ENCODE measurements at places on chromosomes 6 and 20.

GRCh38 chr6:80336911-80337310, 230.4 kb downstream of the BCKDHB start:
- DNase-seq = no peak

GRCh38 chr6:84815896-84816735, 51.7 kb upstream of the TBX18 start:
- DNase-seq = no peak

- DNase-seq = no peak
Observed at GRCh38 chr20:63343460-63344445, 17.4 kb downstream of the CHRNA4 start.

DNA sequence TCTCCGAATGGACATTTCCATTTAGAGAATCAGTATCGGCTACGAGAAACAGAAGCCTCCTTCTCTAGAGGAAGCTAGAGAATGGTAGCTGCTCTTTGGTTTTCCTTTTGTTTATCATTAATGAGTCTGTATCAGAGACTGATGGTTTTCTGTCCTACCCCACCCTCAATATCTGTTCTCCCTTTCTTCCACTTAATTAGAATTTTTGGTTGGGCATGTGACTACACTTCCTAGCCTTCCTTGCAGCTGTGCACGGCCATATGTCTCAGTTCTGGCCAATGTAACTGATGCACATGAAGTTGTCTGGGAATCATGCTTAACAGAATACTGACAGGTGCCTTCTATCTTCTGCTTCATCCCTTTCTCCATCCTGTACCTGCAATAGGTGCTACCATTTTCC, 19.0 kb downstream of the RNF24 start:
- no peak for DNase-seq

- no peak for DNase-seq
Observed at GRCh38 chr6:142118925-142119324, 13.8 kb upstream of the GJE1 start.

DNA sequence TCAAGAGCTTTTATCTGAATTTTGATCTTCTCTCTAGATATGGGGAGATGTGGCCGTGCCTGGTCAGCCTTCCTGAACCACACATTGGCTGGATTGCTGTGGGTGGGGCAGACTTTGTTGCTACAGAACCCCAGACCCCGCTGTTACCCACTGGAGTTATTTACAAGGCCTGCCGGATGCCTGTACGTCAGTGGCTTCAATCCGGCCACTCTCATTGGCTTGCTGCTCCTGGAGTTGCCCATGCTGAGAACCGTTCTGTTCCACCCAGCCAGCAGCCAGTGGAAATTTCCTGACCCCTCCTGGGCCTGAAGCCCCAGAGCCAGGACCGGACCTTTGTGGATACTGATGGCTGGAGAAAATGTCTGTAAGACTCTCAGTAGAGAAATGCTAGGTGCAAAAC, 101.9 kb downstream of the TFAP2C start:
- DNase-seq = no peak

DNA sequence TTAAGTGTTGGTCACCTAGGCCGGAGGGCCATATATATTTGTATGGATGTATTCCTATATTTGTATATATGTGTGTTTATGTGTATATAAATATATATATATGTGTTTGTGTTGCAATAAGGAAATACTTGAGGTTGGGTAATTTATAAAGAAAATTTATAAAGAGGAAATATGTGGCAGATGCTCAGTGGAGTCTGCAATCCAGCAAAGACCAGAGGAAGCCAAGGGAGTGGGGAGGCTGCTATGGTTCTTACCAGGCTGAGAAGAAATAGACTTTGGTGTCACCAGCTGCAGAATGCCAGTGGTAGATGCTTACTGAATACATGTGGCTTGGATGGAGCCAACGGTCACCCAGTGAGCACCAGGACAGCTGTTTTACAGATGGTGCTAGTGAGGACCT, 97.4 kb upstream of the ELOVL5 start:
- DNase-seq = no peak

GRCh38 chr20:46177768-46178167, 59.7 kb downstream of the CD40 start:
- no peak for DNase-seq

DNA sequence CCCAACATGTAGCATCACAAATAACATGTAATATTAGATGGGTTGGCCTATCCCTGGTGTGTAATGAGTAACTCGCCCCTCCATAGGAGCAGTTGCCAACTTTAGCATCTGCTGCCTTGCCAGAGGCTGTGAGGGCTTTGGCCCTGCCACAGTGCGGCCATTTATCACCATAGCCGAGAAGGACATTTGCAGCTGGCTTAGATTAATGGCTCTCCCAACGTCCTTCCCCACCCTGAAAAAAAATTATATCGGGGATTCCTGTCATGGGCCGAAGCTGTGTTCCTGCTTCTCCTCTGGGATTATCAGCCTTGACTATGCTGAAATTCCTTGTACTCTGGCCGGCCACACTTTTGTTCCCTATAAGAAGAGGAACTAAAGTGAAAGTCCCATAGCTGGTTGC, 7.6 kb upstream of the ADIG start:
- no peak for DNase-seq

GRCh38 chr6:116530436-116530835, 15.0 kb downstream of the TRAPPC3L start:
- DNase-seq = no peak

GRCh38 chr6:107668743-107669474, 155.2 kb downstream of the SCML4 start:
- DNase-seq = peak; percentile 12

DNA sequence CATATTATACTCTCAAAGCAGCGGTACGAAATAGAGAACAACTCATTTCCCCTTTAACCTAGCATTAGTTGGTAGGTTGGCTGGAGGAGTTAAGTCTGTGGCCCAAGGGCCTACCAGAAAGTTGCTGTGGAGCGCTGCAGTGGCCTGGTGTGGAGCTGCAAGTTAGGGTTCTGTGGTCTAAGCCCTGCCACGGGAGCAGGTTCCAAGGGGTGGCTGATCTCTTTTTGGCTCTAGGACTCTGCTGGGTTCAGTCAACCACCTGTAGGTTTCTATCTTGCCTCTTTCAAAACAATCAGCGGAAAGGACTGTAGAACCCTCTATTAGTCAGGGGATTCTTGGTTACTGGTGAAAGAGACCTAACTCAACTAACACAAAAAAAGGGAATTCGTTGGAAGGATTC, 54.5 kb upstream of the TULP4 start:
- no peak for DNase-seq

DNA sequence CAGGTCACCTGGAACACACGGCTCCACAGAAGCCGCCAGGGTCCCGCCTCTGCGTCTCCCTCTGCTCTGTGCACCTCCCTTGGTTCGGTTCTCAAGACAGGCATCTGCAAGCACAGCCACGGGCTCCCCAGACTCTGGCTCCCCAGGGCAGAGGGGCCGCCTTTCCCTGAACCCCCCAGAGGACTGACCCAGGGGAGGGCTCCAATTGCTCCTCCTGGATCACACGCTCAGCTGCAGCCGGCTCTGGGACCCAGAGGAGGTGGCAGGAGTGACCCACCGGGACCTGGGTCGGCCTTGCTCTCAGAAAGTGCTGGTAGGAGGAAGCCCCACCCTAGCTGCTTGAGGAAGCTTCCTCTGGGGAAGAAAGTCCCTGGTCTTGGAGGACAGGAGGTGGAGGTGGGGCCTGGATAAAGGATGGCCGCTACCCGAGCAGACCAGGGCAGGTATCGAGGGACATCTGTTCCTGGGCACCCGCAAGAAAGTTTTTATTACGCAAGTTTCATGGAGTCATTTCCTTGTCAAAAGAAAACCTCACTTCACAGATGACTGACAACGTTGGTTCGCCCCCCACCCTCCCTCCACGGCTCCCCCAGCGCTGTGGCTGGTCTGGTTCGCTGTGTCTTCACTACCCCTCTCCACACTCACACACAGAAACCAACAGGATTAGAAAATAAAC, 103.9 kb upstream of the AFDN start:
- DNase-seq = no peak

GRCh38 chr6:166955121-166955864, 1.1 kb downstream of the RNASET2 start:
- DNase-seq = peak; percentile 44

GRCh38 chr6:105791179-105791578, 295.0 kb upstream of the PRDM1 start:
- no peak for DNase-seq

DNA sequence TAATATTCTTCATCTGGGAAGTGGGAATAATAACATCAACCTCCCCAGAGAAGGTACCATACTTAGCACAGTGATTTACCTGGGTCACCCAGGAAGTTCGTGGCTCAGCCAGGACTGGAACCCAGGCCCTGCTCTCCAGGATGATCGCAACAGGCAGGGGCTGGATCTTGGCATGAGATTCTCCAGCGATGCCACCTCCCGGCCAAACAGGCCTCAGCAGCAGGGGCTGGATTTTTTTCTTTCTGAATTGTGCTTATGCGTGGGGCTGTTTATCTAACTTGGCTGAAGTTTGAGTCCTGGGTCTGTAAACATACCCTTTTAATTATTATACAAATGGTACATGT, 129.5 kb upstream of the PTPN1 start:
- no peak for DNase-seq

DNA sequence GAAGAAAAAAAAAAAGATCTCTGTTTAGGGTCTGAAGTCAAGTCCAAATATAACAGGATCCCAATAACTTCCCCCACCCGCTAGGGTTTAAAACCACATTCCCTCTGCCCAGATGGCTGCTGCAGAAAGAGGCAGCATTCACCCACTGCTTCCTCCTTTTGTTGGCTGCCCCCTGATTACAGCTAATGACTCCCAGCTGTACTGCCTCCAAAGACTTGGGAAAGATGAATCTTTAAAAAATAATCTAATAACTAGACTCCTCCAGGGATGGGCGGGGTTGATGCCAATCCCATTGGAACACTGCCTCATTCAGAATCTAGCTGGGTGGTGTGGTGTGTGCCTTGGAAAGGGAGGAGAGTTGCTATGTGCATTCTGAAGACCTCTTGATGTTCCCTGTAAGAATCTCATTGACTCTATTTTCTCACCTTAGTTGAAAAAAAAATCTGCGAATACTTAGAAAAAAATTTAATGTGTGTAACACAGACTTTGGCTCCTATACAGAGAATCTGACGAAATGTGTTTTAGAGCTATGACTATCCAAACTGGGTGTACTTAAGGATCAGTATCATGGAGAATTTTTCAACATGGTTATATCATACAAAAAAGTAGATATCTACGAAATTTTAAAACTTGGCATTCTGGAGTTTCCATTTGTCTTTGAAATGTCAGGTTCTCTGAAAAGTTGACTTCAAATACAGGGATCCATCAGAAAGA, 174.0 kb downstream of the RNF144B start:
- no peak for DNase-seq

DNA sequence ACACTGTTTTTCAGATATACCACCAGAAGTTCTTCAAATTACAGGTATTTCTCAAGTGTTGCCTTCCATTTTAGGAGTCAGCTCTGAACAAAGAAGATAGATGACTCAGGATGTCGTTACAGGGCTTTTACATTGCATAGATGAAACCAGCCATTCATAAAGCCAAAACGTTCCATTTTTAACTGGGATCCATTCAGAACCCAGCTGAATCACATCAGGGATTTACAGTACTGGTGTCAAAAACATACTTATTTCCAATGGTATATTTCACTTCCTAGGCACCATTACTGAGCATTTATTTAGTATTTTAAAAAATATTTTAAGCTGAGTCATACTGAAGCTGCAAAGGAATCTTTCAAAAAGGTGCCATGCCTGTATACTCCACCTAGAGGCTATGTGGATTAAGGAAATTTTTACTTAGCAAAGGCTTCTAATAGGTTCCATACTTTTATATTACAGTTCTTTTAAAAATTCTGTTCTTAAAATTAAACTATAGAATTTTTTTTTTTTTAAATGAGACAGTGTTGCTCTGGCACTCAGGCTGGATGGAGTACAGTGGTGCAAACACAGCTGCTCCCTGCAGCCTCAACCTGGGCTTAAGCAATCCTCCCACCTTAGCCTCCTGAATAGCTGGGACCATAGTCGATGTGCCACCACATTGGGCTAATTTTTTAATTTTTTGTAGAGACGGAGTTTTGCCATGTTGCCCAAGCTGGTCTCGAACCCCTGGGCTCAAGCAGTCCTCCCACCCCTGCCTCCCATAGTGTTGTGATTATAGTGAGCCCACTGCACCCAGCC, 2.6 kb downstream of the ASF1A start:
- peak; percentile 20 for DNase-seq

- DNase-seq = no peak
Observed at GRCh38 chr20:1274485-1275311, 8.6 kb downstream of the SNPH start.

DNA sequence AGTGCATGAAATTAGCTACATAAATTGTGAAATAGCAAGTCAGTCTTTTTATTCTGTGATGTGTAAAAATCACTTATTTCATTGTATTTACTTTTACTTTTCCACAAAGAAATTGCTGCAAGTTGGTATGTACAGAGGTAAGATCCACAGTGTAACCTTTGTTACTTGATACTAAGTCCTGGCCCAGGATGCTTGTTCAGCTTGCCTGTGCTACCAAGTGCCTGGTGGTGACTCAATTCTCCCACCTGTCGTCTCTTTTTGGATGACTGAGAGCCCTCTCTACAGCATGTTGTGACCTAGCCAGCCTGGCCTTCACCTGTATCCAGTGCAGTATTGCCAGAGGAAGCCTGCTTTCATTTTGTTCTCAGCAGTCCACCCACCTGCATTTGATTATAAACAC, 54.9 kb downstream of the ANKRD6 start:
- DNase-seq = no peak

DNA sequence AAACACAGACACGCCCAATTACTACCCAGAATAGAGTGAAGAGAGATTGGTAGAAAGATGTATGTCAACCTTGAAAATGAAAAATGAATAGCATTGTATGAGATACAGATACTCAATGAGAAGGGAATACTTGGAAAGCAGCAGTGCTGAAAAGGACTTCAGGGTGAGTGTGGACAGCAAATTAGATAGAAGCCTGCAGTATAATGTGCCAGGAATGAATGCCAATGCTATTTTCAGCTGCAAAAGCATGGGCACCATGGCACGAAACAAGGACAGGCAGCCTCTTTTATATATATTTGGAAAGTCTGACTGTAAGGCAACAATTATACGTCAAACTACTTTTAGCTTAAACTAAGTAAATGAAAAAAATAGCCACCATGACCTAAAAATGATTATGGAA, 118.2 kb downstream of the PTCHD4 start:
- no peak for DNase-seq

DNA sequence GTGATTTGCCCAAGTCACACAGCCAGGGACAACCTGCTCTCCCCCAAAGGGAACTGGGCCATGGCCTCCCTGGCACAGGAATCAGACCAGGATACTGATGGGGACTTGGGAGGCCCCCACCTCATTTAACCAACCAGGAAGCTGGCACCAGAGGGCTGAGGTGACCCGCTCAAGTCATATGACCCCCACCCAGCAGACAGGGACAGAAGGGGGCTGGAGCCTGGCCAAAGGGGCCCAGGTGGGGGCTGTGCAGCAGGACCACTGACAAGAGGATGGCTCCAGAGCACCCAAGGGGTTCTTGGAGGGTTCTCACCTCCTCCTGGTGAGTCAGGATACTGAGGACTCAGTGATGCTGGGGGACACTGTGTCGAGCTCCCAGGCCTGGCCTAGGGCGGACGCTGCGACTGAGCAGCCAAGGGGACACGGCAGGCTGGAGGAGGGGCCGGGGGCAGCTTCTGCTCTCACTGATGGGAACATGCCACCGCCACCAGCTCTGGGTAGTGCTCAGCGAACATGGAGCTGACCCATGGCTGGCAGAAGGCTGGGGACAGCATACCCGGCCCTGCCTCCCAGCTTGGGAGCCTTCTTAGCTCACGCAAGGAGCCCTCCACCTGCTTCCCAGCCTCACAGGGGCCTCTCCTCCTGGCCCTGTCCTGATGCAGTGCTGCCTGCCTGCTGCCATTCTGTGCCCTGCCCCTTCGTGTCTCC, 1.2 kb downstream of the CST7 start:
- no peak for DNase-seq

- no peak for DNase-seq
Observed at GRCh38 chr6:26312096-26312463, 52.9 kb upstream of the BTN3A2 start.
